Amniotic epithelial cell (primary cell): ENCODE measurements at places on chromosomes 6 and 20.
A peak's percentile ranks its signal among the peaks of the same experiment; 100 is the strongest.

- no peak for DNase-seq
Measured at GRCh38 chr6:1324936-1325335, 13.0 kb downstream of the FOXQ1 start.

GRCh38 chr20:44952731-44953130 is 7.5 kb downstream of the TOMM34 start:
- DNase-seq: no peak

GRCh38 chr20:7693761-7694160 is 246.5 kb downstream of the HAO1 start:
- DNase-seq: no peak

- peak; percentile 52 for DNase-seq
Measured at GRCh38 chr6:109008537-109009235, 86.0 kb downstream of the SESN1 start.

DNA sequence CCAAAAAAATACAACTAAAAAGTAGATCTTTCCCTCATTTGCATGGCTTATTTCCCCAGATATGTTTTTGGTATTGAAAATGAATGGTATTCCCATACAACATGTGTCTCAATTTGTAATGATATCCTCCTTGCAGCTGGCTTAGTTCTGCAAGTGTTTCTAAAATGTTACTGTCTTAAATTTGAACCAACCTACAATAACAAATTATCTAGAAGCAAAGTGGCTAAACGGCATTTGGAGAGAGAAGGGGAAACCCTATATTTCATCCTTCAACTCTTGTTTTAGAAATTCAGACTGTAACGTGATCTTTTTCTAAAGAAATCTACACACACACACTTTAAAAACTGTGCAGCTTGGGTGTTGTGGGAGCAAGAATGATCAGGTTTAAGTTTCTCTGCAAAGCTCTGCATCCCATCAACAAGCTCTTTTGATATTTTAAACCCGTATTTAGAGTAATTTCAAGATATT is 153.0 kb downstream of the SOBP start:
- DNase-seq: no peak

- DNase-seq: peak; percentile 92
Measured at GRCh38 chr6:131765081-131765803, 42.6 kb upstream of the ENPP1 start.

GRCh38 chr6:42604150-42604549 is 40.3 kb downstream of the UBR2 start:
- no peak for DNase-seq
